Smooth muscle cell of the pulmonary artery (primary cell): ENCODE measurements at places on chromosomes 7 and 10. TPM values are rescaled to one million over a fixed set of nuclear protein-coding genes. Genes with fewer than 3 reads are reported as not detected.

MMP21 gene
- 0.13 TPM in 1 of 2 replicates, not detected in the other for total RNA-seq

PPP1R9A gene
- total RNA-seq = 0.07 and 0.78 TPM in 2 replicates

GDF2 gene
- not detected in 2 replicates for total RNA-seq

ACADSB gene
- 4.9 and 6.2 TPM in 2 replicates for total RNA-seq

CYP2E1 gene
- 0.20 and 0.86 TPM in 2 replicates for total RNA-seq

ZSCAN25 gene
- total RNA-seq = 11.8 and 12.9 TPM in 2 replicates

IL2RA gene
- total RNA-seq = not detected in 2 replicates

HTRA1 gene
- 591 and 835 TPM in 2 replicates for total RNA-seq

AASS gene
- total RNA-seq = 34.3 and 43.3 TPM in 2 replicates

ADIRF gene
- total RNA-seq = 86.1 and 116 TPM in 2 replicates

ITPRID1 gene
- total RNA-seq = not detected in 2 replicates

ADAP1 gene
- total RNA-seq = 4.4 and 4.8 TPM in 2 replicates

TNRC18 gene
- total RNA-seq = 41.3 and 60.2 TPM in 2 replicates

DRGX gene
- total RNA-seq = not detected in 2 replicates
